Panc1 (cell line): ENCODE measurements at places on chromosomes 1 and 21. TPM values are rescaled to one million over a fixed set of nuclear protein-coding genes. Genes with fewer than 3 reads are reported as not detected.

The BATF3 gene
- total RNA-seq = 2.4 TPM

The GPR153 gene
- 5.5 TPM for total RNA-seq

The FMN2 gene
- 1.9 TPM for total RNA-seq

The NBPF1 gene
- total RNA-seq = 73.2 TPM

The BRDT gene
- not detected for total RNA-seq

The AGO4 gene
- total RNA-seq = 14.8 TPM

The DIO1 gene
- total RNA-seq = 0.28 TPM

The FCMR gene
- 0.41 TPM for total RNA-seq

The MYCL gene
- 2.0 TPM for total RNA-seq

The RCSD1 gene
- 1.4 TPM for total RNA-seq

The A3GALT2 gene
- total RNA-seq = not detected

The NHLH1 gene
- total RNA-seq = 0.18 TPM

The APCS gene
- total RNA-seq = 0.33 TPM

The HRNR gene
- total RNA-seq = not detected

The CD101 gene
- not detected for total RNA-seq

The RSPH1 gene
- 0.46 TPM for total RNA-seq

The TNFSF4 gene
- 0.13 TPM for total RNA-seq

The GBP7 gene
- total RNA-seq = not detected

The VCAM1 gene
- total RNA-seq = 0.08 TPM

The LCA5L gene
- total RNA-seq = 0.87 TPM

The TRAF3IP3 gene
- 0.67 TPM for total RNA-seq

The CCDC27 gene
- total RNA-seq = not detected

The TRIM58 gene
- total RNA-seq = not detected

The SHISA4 gene
- 38.2 TPM for total RNA-seq

The CSMD2 gene
- not detected for total RNA-seq

The FALEC gene
- total RNA-seq = 1.0 TPM

The DMRTA2 gene
- not detected for total RNA-seq

The OLIG1 gene
- 0.21 TPM for total RNA-seq

The MCOLN2 gene
- total RNA-seq = 22.5 TPM

The LCK gene
- 0.57 TPM for total RNA-seq

The EPHB2 gene
- total RNA-seq = 29.0 TPM

The RAP1GAP gene
- total RNA-seq = 4.6 TPM

The MCOLN3 gene
- 14.2 TPM for total RNA-seq

The SPATA21 gene
- not detected for total RNA-seq
